ENCODE measurements at places on chromosomes 13 and 19.

- no peak for DNase-seq
Measured at GRCh38 chr19:4302243-4302640, at the start of gene TMIGD2. Gene TMIGD2, minus strand, starts transcription at chr19:4302389. Its CDS starts 4 bp downstream, at chr19:4302385.

- no peak for DNase-seq
Measured at GRCh38 chr13:93039131-93039530, 187.5 kb upstream of the GPC6 start.

DNA sequence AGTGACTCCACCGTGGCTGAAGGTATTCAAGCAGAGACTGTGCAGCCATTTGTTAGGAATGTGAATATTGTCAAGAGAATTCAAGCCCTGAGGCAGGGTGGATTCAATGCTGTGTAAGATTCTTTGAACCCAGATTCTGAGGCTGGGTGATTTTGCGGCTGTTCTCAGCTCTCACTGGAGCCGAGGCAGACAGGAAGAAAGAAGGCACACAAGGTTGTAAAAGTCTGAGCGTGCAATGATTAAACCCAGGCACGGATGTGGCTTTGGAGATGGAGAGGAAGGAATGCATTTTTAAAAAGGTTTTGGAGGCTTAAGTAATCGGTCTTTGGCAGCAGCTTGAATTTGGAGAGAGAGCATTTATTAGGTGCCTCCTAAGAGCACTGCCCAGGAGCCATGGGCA is 187.9 kb downstream of the KATNAL1 start:
- no peak for DNase-seq

DNA sequence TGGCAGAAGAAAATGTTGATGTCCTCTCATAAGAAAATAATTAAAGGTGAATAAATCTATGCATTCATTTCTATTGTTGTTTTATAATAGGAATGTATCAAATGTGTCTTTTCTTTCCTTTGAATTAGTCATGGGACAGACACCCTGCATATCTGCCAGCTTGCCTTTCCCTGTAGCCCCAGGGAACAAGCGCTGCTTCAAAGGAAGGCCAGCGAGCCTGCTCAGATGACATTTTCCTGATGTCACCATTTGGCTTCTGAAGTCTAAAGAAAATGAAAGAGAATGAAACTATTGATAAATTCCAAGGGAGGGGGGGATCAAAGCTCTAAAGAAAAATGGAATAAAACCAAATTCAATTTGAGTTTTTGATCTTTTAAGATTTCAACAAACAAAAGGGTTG is 574.8 kb downstream of the IRS2 start:
- no peak for DNase-seq

DNA sequence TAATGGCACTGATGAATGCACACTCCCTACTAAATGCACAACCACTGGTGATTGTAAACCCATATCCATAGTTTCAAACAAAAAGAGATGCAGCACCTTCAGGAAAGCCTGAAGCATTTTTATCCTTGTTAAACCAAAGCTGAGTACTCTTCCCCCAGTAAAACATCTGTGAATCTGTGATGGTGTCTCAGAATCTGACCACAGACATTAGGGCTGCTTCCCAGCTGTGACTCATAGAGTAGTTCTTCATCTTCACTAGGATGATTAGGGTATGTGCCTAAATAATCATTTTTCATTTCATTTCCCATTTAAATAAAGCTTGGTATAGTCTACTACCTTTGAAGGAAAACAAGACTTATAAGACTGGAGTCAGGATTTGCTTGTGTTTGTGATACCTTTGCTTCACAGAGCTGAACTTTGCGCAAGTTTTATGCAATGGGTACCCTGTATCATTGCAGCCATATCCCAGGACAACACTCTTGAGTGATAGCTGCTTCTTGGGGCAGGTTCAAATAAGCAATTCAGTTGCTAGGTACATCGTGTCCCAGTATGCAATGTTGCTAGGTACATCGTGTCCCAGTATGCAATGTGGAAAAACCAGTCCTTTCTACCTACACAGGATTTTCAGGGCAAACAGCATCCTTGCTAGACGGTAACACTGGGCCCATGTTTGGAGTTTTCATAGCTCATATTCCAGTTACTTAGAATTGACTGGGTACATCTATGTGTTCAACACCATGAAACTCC is 277.1 kb downstream of the IRS2 start:
- no peak for DNase-seq

- DNase-seq: no peak
Measured at GRCh38 chr13:45361596-45362206, 20.7 kb upstream of the TPT1 start.

- DNase-seq: no peak
Measured at GRCh38 chr19:48969276-48970138, 4.4 kb downstream of the FTL start.
